Renal pelvis (tissue), 12 donors: ENCODE measurements at places on chromosomes 4 and X. TPM values are rescaled to one million over a fixed set of nuclear protein-coding genes. Genes with fewer than 3 reads are reported as not detected.

SPON2 gene
- polyA plus RNA-seq, result 14.5 TPM

HTN3 gene
- not detected for polyA plus RNA-seq

GAGE2A gene
- polyA plus RNA-seq, result not detected

TLR2 gene
- 6.5 TPM for polyA plus RNA-seq

GUCY1A1 gene
- polyA plus RNA-seq, result 84.8 TPM

NHSL2 gene
- polyA plus RNA-seq, result 8.6 TPM

FOXR2 gene
- polyA plus RNA-seq, result not detected

TREX2 gene
- 0.50 TPM for polyA plus RNA-seq

ATP8A1 gene
- 31.1 TPM for polyA plus RNA-seq

CLDN22 gene
- 0.41 TPM for polyA plus RNA-seq

MGARP gene
- 0.44 TPM for polyA plus RNA-seq

INTS6L gene
- polyA plus RNA-seq, result 27.3 TPM
